Activated CD4-positive, alpha-beta T cell treated with anti-CD3 and anti-CD28 coated beads, Interleukin-2, amount 10 ng/mL, durations not matched to agents 24 days and 14 days (primary cell): ENCODE measurements at places on chromosomes 1 and 21. TPM values are rescaled to one million over a fixed set of nuclear protein-coding genes. Genes with fewer than 3 reads are reported as not detected.
A peak's percentile ranks its signal among the peaks of the same experiment; 100 is the strongest.

- no peak for DNase-seq
Observed at GRCh38 chr1:2350501-2350900, 40.9 kb downstream of the MORN1 start.

CFHR4 gene
- total RNA-seq = not detected in 2 replicates

DNA sequence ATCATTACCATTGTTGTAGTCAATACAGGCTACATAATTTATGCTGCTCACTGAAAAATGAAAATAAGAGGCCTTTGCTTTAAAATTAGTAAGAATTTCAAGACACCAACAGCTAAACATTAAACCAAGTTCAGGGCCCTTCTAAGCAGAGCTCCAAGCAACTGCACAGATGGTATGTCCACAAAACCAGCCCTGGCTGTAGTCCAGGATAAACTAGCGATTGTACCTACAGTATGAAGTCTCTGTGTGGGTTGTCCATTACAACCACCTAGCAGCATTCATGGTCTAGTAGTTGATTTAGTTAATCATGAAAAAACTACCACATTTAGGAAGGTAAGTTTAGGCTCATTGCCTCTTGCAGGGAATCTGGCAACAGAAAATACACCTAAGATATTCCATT, 35.3 kb downstream of the CLCA4 start:
- peak; percentile 13 for DNase-seq

PDE9A gene
- 10.7 and 13.1 TPM in 2 replicates for total RNA-seq

F13B gene
- not detected in 2 replicates for total RNA-seq

PGLYRP3 gene
- total RNA-seq = not detected in 2 replicates

DNA sequence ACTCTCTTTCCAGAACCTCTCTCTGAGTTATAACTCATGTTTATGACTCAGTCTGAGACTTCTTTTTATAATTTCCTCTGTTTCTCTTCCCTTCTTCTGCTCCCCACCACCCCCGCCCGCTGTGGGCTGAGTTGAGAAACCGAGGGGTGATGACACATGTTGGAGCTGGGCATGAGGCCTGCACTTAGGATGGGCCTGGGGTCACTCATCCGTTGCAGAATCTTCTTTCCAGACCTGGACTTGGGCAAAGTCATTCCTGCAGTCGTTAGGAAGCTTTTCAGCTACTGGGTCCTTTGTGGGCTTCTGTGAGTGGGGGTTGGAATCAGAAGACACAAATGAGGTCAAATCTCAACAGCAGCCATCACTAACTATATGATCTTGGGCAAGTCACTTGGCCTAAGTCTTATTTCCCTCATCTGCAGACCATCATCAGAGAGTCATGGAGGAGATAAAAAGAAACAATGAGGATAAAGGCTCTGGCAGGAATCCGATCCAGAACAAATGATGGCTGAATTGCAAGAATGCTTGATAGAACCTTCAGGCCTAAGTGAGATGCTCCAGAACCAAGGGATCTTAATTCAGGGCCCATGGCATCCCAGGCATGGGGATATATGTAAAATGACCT, 53.4 kb downstream of the RPS6KA1 start:
- peak; percentile 79 for DNase-seq

DNA sequence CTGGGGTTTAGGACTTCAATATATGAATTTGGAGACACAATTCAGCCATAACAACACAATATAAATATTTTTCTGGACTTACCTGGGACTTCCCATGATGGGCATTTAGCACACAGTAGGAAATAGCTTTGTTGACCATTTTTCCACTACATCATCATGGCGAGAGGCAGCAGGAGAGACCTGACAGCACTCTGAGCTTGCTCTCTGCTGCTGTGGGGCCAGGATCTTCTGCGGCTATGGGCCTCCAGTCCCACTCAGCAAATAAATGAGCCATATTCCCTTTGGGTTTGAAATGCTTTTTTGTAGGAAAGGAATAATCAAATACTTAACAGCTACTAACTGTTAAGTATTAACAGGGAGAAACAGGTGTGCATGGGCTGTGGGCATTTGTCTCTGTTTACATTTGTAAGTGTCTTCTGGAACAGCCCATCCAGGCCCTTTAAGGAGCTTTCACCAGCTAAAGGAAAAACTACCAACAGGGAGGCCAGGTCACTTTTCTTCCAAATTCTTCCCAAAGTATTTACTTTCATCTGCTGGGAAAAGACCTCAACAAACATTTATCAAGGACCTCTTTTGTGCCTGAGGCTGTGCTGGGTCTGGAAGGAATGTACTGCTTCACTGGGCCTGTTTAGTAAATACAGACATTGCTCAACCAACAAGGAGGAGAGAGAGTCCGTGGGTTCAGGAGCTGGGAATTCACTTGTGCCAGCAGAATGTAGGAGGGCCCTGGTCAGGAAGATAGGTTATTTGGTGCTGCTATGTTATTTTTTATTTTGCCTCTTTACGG, 133.2 kb downstream of the LRIG2 start:
- DNase-seq = no peak

DNA sequence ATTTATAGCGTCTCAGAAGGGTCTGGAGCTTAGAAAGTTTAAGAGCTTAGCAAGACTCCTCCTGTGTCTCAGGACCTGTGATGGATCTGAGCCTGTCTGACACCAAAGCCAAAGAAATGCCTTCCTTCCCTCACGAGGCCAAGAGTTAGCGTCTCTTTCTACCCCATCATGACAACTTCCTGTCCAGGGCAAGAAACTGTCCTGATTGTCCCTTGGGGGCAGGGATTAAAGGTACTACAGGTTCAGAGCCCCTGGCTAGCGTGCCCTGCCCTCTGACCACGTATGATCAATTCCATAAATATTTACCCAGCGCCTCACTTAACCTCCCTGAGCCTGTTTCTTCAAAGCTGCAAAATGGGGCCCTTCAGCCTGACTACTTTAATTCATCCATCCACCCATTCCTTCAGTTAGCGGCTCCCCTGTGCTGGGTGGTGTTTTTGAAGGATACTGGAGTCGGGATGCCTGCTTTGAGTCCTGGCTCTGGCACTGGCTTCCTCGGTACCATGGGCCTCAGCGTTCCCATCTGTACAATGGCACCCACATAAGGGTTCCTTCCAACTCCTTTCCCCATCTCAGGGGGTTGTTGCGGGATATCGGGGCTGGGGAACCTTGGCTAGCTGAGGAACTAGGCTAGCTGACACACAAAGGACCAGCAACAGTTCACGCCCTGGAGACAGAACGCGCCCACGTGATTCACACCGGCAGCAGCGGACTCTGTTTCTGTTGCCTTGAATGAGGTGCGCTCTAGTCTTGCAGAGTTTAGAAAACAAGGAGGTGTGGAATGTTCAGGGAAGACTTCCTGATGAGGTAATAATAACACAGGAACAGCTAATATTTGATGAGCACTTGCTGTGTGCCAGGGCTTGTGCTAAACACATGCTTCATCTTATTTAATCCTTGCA, 23.0 kb upstream of the EPHA2 start:
- DNase-seq = no peak

- no peak for DNase-seq
Observed at GRCh38 chr1:38127428-38127827, 80.8 kb upstream of the POU3F1 start.

PFKFB2 gene
- 2.6 and 3.5 TPM in 2 replicates for total RNA-seq

L1TD1 gene
- total RNA-seq = not detected in 2 replicates

DNA sequence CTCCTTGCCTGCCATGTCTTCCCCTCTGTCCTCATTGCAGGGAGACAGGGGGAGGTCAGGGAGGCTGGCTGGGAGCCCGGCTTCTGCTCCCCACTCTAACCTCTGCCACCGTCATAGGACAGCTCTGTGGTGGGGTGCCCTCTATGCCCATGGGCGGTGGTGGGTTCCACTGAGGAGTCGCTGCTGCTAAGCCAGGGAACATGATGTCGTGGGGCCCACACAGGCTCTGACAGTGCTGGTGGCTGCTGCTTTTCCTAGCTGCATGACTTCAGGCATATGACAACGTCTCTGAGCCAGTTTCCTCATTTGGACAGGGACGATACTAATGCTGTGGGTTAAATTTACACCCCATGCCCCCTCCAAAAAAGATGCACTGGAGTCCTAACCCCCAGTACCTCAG, 14.7 kb downstream of the KCNA10 start:
- no peak for DNase-seq

GRCh38 chr1:45299981-45300668, 26.6 kb upstream of the HPDL start:
- peak; percentile 80 for DNase-seq

DNA sequence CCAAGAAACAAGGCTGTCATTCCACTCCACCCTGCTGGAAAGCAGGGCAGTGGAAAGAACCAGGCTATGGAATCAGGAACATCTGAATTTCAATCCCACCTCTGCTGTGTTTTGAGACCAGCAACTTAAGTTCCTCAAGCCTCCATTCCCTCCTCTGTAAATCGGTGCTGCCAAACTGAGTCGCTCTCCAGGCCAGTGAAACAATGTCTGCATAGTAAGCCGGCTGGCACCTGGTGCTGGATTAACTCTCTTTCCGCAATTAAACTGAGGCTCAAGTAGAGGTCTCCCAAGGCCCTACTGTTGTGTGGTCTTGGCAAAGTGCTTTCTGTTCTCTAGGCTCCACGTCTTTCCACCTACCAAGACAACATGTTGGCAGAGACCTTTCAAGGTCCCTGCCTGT, 65.3 kb downstream of the SSBP3 start:
- DNase-seq = no peak

DNA sequence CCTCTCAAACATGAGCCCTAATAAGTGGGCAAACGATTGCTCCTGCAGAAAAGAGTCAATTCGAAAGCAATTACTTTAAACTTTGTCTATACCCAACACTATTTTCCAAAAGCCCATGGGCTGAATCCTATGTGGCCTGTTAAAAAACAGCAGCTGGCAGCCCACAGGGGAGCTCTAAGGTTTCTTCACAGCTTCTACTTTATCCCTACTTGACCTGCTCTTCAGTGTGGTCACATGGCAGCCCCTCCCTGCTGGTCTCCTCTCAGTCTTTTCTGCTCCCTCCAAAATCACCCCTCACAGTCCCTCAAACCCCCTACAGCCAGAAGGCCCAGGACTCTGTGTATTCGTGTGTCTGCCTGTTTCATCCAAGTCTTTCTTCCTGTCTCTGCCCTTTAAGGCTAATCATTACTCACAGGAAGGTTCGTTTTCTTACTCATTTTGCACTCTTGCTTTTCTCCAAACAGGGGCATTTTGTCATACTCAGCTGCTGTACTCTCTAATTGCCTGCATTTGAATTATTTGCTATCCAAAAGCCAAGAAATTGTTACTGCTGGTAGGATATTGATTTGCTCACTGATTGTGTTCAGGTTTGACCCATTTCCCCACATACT, 62.4 kb upstream of the FAM3B start:
- no peak for DNase-seq

SEMA6C gene
- 2.3 and 2.5 TPM in 2 replicates for total RNA-seq

DNA sequence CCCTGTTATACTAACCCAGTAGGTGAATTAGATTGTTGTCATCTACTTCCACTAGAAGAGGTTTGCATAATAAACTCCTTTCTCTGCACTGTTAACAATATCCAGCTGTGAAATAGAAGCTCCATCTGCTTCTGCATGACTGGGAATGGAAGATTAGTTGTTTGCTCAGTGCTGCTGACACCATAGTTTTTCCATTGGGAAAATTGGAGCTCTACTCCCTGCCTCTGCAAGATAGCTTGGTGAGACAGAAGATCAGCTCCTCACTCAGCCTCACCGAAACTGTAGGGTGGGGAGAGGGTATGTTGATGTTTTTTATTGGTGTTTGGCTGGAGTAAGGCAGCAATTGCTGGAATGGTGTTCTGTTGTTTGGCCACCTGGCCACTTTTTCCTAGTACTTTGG, 331.6 kb upstream of the ADAMTS5 start:
- no peak for DNase-seq

GRCh38 chr1:181453541-181454201, 29.6 kb upstream of the CACNA1E start:
- DNase-seq = no peak

DNA sequence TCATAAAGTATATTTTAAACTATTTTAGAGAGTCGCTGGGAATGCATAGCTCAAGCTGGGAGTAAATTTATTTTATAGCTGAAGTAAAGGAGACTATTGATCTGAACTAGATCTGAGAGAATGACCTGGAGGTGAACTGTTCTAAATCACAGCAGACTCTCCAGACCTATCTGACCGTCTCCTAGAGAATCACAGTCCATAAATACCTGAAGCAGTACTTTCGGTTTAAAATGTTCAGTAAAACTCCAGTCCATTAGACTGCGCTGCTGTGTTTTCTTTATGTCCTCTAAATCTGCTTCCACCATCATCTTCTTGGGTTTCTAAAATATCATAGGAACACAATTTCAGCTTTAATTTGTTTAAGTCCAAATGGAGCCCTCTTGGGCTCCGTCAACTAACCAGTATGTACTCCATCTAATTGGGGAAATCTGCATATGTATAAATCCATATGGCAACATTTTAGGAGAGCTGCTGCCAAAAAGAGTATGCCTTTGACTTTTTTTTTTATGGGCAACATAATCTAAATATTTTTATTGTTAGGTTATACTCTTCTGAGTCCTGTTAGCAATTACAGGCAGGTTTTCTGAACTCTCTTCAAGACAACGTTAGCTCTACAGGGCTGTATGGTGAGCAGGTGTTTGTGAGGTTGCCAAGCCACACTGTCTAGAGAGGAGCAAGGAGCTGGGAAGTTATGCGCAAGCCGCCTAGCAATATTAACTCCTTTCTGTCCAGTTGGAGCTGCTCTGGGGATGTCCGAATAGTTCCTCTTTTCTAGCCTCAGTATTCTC, 111.2 kb downstream of the SPAG17 start:
- DNase-seq = no peak

DNA sequence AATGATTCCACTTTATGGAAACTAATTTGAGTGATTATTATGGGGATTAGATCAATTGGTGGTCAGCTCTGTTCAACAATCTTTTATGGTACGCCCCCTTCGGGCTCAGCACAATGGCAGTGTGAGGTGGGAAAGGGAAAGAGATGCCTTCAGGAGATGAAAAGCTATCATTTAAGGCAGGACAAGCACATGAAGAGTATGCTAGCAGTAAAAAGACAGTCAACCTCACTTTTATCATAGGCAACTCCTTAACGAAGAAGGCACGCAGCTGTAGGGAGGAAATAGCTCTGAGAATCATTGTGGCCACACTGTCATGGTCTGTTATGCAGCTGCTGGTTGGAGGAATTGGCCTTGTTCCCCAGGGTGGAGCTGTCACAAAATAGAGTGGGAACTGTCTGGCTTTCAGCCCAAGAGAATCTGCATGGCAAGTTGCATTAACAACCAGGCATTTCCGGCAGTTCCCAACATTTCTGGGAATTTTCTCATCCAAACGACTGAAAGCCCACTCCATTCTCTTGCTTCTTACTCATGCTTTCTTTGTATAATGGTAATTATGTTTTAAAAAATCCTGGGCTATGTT, 54.4 kb upstream of the BCL10 start:
- no peak for DNase-seq

- no peak for DNase-seq
Observed at GRCh38 chr21:31233711-31234110, 110.3 kb downstream of the TIAM1 start.

TEX38 gene
- total RNA-seq = not detected in 2 replicates

ADAMTS5 gene
- not detected in 2 replicates for total RNA-seq

DNA sequence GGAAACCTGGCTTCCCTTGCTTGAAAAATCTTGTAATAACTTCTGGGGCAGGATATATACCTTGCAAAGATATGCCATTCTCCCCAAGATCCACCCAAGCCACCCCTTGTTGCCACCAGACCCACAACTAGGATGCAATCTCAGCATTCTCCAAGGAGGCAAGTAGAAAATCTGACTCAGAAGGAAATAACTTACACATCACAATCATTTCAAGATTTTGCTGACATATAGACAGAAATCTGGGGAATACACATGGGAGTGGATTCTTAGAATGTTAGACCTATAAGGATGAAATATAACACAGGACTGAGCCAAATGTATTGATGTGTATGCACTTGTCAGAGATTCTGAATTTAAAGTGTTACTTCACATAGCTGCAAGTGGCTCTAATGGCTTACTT, 14.8 kb upstream of the ZDHHC18 start:
- no peak for DNase-seq

GRCh38 chr1:25769625-25770383, 30.2 kb upstream of the SELENON start:
- no peak for DNase-seq
